ENCODE measurements at places on chromosomes 12 and 14.

GRCh38 chr12:121893961-121894460, 5.4 kb downstream of the PSMD9 start:
- DNase-seq: peak; percentile 75

DNA sequence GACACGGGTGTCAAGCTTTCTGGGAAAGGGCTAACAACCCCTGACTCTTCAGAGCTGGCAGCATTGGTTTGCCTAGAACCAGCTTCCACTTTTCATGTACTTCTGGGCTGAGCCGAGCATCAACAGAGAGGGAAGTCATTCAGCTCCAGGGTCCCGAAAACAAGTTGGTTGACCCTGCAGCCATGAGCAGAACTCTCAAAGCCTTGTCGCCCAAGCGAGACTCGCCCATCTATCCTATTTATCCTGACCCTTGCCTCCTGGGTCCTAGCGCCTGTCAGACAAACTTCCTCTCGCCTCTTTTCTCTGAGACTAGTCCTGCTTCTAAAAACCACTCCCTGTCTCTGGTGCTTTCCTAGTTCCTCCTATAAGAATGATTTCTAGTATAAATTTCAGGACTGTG, 47.9 kb downstream of the ASCL4 start:
- DNase-seq: no peak

GRCh38 chr14:38217553-38217952, 9.8 kb downstream of the SSTR1 start:
- peak; percentile 82 for DNase-seq

DNA sequence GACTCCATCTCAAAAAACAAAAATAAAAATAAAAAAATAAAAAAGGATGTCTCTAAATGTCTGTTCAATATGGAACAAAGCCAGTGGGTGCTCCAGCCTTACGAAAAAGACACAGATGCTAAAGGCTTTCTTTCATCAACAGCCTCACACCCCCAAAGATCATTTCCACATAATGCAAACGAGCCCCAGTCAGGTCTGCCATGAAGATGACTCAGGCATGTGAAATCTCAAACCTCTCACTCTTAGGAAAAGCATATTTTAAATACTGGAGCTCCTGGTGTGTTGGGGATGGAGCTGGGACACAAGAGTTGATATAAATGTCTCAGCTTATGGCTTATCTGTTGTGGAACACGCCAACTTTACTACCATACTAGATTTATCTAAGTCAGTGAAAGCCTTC, 49.9 kb upstream of the PLXNC1 start:
- peak; percentile 92 for DNase-seq

- DNase-seq: peak; percentile 30
Measured at GRCh38 chr14:105249182-105250007, 1.1 kb downstream of the BTBD6 start.

- no peak for DNase-seq
Measured at GRCh38 chr12:104435175-104435574, 21.6 kb upstream of the CHST11 start.

DNA sequence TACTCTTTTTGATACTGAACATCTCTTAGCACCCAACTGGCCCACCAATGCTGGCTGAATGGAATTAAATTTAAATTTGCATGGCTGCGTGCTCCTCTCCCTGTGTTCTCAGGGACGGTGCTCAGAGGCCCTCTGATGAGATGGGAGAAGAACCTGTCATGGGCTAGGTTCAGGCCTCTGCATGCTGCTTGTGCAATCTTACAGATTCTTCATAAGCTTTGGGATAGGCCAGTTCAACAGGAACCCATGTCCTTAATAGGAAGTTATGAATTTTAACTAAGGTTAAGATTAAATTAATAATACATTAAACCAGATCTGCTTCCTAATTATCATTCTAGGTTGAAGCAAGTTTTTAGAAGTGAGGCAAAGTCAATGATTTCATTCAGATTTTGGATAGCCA, 119.7 kb upstream of the LRIG3 start:
- peak; percentile 40 for DNase-seq

- DNase-seq: peak; percentile 56
Measured at GRCh38 chr12:108511633-108512540, 3.2 kb upstream of the FICD start.

GRCh38 chr14:50357753-50358395, 38.8 kb downstream of the CDKL1 start:
- no peak for DNase-seq

DNA sequence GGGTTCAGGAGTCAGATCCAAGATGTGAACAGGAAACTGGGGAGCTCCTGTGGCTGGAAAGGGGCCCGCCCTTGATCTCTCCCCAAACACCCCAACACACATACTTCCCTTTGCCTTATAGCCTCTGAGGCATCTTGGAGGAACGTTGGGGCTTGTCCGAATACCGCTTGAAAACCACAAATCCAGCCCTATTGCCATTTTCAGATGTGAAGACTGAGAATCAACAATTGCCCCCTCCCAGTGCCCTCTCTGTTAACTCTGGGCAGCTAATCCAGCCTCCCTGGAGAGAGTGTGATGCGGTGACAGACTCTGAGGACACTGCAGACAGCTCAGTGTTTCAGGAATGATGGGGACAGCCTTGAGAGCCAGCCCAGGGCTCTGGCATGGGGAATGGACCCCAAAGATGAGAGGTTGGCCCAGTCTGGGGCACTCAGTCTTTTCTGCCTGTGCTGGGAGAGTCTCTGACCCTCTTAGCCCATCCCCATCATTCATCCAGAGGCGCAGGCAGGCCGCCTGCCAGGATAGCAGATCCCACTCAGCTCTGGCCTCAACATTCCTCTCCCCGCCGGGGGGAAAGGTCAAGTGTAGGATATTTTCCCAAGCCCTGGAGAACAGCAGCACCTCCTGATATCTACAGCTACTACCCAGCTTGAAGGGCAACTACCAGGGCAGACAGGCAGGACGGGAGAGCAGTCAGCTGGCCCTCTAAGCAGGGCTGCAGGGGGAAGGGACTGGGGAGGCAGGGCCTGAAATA, 24.6 kb upstream of the LTBP2 start:
- DNase-seq: peak; percentile 44

DNA sequence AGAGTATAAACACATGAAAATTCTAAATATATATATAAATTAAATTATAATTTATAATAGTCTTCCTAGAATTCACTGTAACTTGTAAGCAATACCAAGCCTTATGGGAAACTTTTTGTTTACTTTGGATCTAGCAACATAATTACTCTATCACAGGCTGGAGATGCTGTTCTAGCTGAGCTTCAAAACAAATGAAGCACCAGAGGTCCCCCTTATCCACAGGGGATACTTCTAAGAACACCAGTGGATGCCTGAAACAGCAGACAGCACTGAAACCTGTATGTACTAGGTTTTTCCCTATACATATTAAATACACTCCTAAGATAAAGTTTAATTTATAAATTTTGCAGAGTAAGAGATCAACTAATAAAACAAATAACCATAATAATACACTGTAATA, 96.6 kb downstream of the CDK17 start:
- DNase-seq: no peak
